ENCODE measurements at places on chromosomes 11 and 22.

DNA sequence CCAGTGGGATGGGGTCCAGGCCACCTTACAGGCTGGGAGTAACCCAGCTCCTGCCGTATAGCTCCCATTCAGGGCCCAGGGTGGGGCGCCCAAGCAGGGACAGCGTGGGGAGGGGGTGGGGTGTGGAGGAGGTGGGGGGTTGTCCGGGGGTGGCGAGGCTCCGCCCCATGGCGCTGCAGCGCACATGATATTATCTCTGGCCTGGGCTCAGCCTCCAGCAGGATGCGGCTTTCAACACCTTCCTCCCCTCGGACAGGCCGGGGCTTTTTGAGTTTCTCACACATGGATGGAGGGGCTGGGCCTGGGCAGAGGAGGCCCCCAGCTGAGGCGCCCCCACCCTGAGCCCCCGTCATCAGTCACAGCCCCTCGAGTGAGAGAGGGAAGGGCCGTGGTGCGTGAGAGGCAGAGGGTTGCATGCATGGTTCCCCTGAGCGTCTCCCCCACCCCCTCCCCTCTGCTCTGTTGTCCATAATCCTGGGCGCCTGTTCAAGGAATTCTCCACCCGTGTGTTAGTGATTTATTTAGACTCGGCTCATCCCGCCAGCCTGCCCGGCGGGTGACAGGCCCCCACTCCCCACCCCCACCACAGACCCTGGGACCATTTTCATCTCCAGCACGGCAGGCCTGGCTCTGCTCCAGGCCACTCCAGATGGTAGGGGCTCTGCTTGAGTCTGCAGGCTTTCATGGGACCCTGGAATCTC lies 44.9 kb downstream of the WNT11 start:
- no peak for DNase-seq

DNA sequence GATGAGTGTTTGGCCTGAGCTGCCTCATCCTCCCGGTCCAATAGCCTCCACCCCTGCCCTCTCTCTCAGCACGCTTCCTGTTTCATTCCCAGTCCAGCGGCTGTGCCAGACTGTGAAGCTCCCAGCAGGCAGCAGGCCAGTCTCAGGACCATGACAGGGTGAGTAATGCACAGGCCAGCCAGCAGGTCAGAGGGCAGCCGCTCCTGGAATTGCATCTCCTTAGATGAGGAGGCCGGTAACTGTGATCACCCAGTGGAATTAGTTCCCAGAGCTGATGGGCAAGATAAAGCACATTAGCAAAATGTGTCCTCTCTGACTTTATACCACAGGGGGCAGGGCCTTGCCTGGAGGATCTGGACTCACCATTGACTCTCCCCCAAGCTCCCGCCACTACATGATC lies 251.2 kb downstream of the ETS1 start:
- no peak for DNase-seq

GRCh38 chr22:35564975-35565867 lies 24.6 kb downstream of the RASD2 start:
- DNase-seq: no peak

- no peak for DNase-seq
Observed at GRCh38 chr22:17284466-17284865, 65.2 kb upstream of the ADA2 start.

DNA sequence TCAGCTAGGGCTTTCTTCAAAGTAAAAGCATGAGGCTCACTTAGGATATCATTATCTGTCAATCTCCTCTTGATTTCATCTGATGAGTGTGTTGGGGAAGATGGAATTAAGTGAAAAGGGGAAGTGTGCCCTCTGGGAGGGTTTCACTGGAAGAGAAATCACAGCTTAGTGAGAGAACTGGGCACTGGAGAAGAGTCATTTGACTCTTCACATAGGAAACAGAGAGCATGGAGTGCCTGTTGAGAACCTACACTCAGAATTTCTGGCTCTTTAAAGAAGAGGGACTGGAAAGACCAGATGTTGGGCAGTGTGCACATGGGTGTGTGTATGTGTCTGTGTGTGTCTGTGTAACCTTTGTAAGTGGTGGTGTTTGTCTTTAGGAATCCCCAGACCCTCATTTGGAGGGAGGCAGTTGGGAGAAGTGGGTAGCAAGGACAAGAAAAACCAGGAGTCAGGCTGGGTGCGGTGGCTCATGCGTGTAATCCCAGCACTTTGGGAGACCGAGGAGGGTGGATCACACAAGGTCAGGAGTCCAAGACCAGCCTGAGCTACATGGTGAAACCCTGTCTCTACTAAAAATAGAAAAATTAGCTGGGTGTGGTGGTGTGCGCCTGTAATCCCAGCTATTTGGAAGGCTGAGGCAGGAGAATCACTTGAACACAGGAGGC lies 10.0 kb downstream of the STX3 start:
- no peak for DNase-seq

GRCh38 chr11:123678246-123678645 lies 23.8 kb upstream of the SCN3B start:
- DNase-seq: no peak

DNA sequence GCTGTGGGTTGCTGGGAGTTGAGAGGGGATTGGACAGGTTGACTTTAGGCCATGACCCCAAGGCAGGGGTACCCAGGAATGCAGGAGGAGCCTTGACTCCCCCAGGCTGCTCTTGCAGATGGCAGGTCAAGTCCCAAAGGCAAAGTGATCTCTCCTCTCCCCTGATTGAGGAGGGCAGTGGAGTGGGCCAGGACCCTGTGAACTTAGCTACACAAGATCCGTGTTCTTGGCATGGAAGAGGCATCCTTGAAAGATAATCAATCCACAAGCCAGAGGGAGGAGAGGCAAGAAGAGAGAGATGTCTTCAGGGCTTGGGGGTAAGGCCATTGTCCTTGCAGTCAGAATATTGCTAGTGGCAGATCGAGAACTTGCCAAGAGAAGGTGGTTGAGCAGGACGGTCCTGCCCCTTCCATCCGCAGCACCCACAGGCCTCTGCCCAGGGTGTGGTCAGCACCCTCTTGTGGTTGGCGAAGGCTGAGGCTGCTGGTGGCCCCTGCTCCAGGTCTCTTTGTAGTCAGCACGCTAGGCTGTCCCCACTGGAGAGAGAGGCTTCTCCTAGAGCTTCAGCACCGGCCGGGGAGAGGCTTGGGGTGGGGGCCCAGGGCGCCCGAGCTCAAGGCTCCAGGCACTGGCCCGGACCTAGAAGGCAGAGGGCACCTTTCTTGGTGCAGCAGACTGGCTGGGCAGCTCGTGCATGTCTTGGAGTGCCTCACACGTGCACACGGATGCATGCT lies 45.4 kb downstream of the KCNC1 start:
- DNase-seq: no peak

GRCh38 chr22:39220890-39221850 lies 23.6 kb downstream of the PDGFB start:
- no peak for DNase-seq

DNA sequence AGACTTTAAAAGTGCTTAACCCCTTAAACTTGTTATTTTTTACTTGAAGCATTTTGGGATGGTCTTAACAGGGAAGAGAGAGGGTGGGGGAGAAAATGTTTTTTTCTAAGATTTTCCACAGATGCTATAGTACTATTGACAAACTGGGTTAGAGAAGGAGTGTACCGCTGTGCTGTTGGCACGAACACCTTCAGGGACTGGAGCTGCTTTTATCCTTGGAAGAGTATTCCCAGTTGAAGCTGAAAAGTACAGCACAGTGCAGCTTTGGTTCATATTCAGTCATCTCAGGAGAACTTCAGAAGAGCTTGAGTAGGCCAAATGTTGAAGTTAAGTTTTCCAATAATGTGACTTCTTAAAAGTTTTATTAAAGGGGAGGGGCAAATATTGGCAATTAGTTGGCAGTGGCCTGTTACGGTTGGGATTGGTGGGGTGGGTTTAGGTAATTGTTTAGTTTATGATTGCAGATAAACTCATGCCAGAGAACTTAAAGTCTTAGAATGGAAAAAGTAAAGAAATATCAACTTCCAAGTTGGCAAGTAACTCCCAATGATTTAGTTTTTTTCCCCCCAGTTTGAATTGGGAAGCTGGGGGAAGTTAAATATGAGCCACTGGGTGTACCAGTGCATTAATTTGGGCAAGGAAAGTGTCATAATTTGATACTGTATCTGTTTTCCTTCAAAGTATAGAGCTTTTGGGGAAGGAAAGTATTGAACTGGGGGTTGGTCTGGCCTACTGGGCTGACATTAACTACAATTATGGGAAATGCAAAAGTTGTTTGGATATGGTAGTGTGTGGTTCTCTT lies 2.8 kb downstream of the MALAT1 start:
- no peak for DNase-seq

GRCh38 chr11:125662689-125663088 lies 18.0 kb downstream of the ACRV1 start:
- DNase-seq: no peak

DNA sequence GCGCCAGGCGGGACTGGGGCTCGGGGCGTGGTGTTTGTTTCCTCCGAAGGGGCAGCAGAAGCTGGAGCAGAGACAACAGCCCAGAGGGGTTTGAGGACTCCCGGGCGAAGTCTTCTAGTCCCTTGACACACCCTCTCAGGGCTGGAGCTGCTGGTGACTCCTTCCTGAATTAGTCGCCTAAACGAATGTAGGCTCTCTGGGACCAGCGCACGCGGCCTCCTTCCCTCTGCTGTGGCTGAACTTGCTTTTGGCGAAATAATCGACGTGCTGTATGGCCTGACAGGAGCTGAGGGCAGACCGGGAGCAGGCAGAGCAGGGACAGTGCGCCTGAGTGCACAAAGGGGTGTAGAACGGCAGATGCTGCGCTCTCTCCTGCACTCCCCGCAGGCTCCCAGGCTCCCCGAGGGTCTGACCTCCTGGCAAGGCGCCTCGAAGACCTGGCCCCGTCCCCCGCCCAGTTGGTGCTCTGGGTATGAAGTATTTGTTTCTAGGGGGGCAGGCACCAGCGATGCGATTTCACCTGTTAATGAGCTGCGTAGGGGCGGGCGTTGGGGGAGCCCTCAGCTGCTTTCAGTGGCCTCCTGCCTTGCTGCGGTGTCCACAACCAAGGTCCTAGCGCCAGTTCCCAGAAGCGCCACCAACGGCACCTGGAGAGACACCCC lies 5.3 kb downstream of the SLC17A6 start:
- no peak for DNase-seq
